ENCODE measurements at places on chromosomes 1 and 21. TPM values are rescaled to one million over a fixed set of nuclear protein-coding genes. Genes with fewer than 3 reads are reported as not detected.

GRCh38 chr1:229478852-229479251 lies 29.3 kb downstream of the NUP133 start:
- DNase-seq = no peak

- no peak for DNase-seq
Observed at GRCh38 chr1:98405581-98406074, 255.9 kb upstream of the SNX7 start.

GRCh38 chr1:116572099-116572498 lies 1.3 kb upstream of the CD58 start:
- DNase-seq = no peak

DNA sequence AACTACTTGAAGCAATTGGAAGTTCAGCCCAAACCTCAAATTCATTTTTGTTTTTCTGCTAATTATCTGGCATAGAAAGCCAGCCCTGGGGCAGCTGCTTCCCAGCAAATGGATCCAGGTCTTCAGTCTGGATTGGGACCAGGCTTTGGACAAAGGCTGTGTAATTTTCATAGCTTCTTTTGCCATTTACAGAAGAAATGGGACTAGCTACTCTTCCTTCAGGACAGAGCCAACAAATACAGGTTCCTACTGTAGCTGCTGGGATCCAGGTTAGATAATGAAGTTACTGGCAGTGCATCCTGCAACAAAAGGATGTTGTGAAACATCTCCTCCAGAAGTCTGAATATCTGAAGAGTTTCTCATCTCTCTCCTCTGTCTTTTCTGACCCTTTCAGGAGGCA lies 171.5 kb upstream of the CAMK1G start:
- DNase-seq = no peak

DNA sequence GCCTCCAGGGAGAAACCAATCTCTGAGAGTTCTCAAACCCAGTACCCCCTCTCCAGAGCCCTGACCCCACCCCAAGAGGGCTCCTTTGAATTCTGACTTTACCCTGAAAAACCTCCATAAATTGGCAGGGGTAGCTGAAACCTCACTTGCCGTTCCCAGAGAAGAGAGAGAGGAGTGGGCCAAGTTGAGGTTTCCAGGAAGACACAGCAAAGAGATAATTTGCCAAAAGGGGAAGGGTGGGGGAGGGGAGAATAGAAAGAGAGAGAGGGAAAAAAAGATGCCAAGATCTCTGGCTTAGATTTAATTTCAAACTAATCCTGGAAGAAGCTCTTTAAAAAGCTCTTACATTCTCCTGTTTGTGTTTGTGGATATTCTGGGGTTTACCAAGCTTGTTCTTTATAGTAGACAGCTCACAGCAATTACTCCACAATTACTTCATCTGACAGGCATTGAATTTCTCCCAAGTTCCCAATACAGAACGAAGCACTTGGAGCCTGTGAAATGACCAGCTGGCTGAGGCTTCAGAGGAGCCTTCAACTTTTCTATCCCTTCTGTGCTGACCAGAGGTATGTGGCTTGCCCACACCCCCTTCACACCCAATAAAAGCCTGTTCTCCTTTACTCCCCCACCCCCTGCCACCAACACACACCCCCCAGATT lies 1.1 kb upstream of the GRHL3 start:
- DNase-seq = no peak

The C4BPA gene
- total RNA-seq = 1.0 TPM

The NID1 gene
- total RNA-seq = 8.6 TPM

DNA sequence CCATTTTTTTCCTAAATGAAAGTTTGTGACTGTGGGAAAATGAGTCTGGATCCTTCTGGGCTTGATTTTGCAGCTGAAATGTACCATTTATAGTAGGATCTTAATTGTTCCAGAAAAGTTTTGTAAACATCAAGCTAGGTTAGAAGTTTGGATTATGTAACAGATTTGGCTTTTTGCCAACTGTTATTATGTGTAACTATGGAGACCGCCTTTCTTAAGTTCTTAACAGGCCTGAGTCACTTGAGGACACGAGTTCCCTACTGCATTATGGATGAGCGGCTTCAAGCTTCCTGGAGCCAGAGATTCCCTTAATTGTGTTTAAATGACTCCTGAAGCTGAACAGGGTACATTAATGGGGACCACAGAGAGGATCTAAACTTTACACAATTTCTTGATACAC lies 22.2 kb downstream of the SLC25A33 start:
- DNase-seq = no peak

- DNase-seq = no peak
Observed at GRCh38 chr1:164824542-164824941, 265.6 kb downstream of the PBX1 start.

DNA sequence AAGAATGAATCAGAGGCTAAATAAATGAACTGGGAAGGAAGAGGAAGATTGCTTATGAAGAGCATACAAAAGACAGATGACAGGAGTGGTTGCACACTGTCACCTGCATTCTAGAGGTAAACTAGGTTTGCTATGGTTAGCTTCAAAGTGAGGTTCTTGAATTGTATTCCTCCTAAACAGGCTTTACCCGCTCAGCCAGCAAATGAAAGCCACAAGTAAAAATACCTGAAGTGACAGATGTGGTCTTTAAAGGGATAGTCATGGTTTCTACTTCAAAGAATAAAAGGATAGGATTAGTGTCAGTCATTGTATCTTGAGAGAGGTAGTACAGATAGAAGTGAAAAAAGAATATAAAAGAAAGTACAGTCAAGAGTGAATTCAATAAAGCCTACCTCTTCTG lies 32.4 kb upstream of the PRDX6 start:
- DNase-seq = no peak

DNA sequence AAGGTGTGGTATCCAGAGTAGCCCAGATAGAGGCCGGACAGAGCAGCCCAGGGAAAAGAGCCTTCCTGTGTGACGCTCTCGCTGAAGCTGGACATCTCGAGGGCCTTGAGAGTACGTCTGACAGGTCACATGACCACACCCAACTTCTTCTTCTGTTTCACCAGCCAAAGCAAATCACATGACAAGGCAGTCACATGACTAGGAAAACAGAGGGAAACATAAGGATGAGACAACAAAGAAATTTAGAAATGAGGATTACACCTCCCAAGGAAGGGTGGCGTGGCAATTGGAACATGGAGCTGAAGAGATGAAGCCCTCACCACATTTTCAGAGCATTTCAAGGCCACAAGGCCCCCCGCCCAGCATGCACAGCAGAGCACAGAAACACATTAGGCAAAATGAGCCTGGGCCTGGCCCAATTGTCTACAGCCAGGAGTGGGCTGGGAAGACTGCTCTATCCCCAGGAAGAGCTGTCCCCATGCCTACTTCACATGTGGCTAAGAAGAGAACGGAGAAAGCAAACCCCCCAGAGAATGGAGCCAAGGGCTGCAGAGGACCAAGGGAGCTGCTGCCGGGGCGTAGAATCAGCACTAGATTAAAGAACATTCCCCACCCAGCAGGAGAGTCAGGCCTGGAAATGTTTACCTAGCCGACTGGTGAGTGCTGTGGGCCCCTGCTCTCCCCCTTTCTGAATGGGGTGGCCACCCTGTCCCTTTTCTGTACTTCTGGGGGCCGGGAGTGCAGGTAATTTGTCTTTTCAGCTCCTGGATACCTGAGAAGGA lies 305.1 kb downstream of the NPHP4 start:
- DNase-seq = no peak

The LENEP gene
- 1.1 TPM for total RNA-seq

- no peak for DNase-seq
Observed at GRCh38 chr1:7954683-7955082, 6.8 kb upstream of the PARK7 start.

DNA sequence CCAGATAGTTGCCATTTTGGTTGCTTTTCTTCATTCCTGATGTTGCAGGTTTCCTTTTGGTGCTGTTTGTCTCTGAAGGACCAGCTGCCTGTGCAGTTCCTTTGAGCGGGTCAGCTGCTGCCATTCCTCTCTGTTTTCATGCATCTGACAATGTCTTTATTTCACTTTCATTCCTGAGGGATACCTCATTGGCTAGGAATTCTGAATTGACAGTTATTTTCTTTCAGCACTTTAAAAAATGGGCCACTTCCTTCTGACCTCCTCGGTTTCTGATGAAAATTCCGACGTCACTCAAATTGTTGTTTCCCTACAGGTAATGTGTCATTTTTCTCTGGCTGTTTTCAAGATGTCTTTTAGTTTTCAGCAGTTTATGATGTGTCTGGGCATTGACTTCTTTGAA lies 24.8 kb downstream of the CCSAP start:
- no peak for DNase-seq

DNA sequence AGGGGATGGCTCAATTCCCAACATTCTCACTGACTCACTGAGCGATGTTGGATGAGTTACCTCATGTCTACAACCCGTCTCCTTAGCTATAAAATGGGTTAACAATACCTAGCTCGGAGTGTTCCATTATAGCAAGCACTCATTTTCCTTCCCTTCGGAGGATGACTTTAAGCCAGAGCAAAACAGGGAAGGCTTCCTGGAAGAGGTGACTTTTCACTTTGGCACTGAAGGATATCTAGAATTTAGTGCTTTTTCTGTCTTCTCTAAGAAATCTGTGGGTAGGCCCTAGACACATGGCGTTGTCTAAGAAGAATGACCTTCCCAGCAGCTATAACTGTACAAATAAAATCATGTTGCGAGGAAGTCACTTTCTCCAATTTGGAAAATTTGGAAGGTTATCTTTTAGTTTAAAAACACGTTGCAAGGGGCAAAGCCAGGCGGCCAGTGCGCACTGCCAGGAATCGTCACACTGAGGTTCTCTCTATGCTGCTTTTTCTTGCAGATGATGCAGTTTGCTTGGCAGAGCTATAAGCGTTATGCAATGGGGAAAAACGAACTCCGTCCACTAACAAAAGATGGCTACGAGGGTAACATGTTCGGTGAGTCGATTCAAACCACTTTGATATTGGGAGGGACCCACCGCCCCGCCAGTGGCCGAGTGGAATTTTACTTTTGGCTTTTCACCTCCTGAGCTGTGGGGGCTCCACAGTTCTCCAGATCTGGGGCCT lies 69.5 kb downstream of the MAN1C1 start:
- no peak for DNase-seq

The RGS7 gene
- total RNA-seq = 1.3 TPM

DNA sequence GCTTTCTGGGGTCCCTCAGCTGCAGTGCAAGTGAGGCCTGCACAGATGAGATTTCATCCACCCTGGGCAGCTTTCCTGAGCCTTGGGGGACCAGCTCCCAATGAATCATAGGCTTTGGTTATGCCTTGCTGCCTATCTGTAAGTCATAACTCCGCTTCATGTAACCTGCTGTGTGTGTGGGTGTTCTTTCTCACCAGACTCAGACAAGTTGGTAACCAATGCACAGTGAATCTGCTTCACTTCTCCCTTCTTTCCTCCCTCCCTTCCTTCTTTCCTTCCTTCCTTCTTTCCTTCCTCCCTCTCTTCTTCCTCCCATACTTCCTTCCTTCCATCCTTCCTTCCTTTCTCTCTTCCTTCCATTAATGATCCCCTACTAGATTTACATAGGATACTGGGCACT lies 34.4 kb upstream of the PSMB2 start:
- DNase-seq = no peak

DNA sequence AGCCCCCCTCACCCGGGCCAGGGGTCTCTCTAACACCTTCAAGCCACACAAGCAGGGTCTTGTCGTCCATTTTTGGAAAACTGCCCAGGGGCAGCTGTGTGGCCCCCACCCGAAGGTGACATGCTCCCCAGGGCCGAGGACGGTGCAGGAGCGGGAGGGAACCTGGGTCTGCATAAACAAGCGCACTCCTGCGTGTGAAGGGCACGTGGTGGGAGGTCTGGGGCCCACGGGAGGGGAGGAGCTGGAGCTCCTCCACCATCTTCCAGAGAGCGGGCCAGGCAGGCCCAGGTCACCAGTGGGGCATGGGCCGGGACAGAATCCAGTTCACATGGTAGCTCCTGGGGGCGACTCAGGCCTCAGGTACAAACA lies 16.5 kb downstream of the CFAP74 start:
- DNase-seq = no peak
